ENCODE measurements at places on chromosomes 2 and 18.

DNA sequence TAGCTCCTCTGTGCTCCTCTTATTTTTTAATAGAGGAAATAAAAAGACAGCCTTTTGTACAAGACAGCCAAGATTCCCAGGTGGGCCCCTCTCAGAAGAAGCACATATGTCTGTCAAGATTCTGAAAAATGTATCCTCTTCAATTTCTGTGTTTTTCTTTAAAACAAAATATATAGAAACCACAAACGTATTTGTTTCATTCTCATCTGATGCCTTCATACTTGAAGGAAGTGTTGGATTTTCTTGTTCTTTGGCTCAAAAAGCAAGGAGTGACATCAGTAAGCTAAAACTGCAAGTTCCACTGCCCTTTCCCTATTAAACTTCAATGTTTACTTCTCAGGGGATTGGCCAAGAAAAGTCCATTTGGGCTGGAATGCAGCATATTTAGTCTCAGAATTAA is 193.8 kb upstream of the OSR1 start:
- no peak for DNase-seq

GRCh38 chr18:58998401-58999203 is 133.9 kb downstream of the ZNF532 start:
- peak; percentile 70 for DNase-seq

DNA sequence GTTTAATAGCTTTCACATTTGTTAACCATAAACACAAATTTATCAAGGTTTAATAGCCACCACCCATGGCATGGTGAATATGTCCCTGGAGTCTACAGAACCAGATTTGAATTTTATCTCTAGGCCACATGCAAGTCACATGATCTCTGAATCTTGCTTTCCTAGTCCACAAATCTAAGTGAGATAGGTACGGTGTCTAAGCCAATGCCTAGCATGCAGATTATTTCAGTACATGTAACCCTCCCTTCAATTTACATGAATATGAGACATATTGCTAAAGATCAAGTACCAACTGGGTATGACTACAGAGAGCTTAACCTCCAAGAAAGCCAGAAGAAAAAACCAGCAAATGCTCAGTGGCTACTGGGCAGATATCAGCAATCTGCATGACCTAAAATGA is 10.0 kb downstream of the ZNF24 start:
- DNase-seq: no peak

DNA sequence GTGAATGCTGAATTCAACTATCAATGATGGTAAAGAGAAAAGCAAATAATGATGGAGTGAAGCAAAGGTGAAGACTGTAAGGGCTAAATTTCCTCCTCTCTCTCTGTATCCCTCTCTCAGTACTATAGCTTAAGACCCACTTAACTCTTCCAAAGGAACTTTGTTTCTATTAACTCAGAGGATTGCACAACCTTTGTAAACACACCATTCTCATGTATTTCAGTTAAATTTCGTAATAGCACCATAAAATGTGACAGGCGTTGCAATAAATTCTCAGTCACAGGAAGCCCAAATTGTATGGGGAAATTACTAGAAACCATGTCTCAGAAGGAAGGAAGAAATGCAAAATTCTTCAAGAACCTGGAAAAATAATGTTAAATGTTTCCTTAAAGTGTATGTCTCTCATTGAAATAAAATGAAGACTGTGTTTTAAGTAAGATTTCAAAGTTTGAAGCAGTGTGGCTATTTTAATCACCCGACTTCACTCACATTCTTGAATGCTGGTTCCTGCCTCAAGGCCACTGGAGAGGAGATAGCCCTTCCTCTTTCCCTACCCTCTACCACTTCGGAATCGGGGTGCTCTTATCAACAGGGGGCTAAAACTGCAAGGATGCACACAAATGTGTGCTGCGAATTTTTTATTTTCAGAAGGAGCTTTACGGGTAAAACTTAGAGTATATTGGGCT is 112.1 kb downstream of the FTCDNL1 start:
- no peak for DNase-seq

DNA sequence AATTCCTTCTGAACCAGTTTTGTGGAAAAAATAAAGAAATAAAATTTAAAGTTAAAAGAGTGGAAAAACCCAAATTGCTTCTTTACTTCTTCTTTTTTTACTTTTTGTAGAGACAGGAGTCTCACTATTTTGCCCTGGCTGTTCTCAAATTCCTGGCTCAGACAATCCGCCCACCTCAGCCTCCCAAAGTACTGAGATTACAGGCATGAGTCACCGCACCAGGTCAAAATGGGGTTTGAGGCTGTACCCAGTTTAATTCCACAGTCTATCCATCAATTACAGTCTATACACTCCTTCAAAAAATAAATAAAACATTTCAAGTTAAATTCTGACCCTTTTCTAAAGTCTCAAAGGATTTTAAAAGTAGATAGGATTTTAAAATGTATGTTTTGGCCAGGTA is 120.3 kb downstream of the FAM161A start:
- no peak for DNase-seq

GRCh38 chr2:127674241-127675209 is 805 bp downstream of the LIMS2 start:
- no peak for DNase-seq
